ENCODE measurements at places on chromosomes 7 and 10.

DNA sequence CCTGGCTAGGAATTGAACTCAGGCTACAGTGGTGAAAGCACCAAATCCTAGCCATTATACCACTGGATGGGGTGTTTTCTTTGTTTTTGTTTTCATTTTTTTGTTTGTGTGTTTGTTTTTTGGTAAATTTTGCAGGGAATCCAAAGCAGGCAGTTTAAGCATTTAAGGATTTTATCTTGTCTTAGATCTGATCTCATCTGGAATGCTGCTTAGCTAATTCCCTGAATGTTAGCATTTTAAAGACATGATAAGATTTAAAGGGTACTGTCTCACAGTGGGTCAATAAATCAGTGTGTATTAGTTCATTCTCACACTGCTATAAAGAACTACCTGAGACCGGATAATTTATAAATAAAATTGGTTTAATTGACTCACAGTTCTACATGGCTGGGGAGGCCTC, 5.6 kb upstream of the MKLN1 start:
- no peak for DNase-seq

- DNase-seq: no peak
Measured at GRCh38 chr10:79299397-79300241, 47.6 kb upstream of the PPIF start.

GRCh38 chr10:47256751-47257336, 43.2 kb upstream of the GDF10 start:
- DNase-seq: no peak

DNA sequence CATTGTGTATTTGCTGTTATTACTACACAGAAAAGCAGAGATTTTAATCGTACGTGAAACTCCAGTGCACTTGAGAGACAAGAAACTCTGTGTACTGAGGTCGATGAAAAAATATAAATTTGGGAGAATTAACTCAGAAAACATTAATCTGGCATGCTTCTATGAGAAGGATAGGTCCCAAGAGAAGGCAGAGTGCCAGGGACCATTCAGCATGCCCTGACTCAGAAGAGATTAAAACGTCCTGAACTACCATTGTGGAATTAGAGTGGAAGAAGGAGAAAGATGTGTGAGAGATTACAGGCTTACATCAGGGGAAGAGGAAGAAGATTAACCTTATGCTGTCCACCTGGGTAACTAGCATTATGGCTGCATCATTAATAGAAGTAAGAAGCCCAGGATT, 72.4 kb downstream of the REEP3 start:
- no peak for DNase-seq

- DNase-seq: no peak
Measured at GRCh38 chr7:69953136-69954067, 355.1 kb downstream of the AUTS2 start.
